Right renal cortex interstitium (tissue), 3 donors: ENCODE measurements at places on chromosomes 1 and 21. TPM values are rescaled to one million over a fixed set of nuclear protein-coding genes. Genes with fewer than 3 reads are reported as not detected.

DNA sequence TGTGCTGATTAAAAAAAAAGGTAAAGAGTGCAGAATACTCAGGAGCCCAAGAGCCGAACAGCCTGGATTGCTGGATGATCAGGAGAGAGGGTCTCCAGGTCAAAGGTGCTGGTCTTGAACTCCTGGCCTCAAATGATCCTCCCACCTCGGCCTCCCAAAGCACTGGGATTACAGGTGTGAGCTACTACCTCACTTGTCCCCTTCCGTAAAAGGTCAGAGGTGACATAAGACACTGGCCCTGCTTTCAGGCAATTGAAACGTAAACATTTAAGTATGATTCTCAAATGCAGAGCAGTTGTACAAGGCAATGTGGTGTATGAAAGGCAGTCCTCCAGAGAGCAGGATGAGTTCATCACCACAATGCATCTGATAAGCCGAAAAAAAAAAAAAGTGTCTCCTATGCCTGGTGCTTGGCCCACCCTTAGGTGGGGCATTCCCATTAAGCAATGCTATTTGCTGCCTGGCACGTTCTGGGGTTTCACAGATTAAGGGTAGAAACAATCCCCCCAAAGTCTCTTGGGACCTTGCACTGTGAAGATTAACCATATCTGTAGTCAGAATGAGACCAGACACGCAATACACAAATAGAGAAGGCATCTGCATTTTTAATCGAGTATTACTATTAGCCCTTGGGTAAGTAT lies 47.7 kb downstream of the PARP1 start:
- no peak for DNase-seq

DNA sequence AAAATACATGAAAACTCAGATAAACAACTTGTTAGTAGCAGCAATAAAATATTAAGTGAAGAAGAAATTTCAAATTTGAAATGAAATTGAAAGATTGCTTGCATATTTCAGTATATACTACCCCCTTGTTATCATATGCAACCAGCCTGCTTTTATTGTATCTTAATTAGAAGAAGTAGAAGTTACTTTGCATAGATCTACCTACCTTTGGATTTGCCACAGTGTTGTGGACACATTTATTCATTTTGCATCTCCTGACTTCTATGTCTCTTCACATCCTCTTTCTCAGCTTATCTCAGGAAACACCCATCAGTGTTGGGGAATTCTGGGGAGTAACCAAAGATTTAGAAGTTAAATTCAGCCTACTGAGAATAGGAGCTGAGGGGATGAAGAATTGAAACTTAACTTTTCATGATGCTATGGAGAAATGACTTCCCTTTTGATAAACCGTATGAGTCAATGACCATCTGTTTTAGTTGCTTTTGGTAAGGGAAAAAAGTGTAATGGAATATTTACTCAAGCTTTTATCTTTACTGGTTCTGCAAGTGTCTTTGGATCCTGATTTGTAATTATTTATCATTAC lies 96.9 kb downstream of the RGL1 start:
- no peak for DNase-seq

GRCh38 chr1:9721606-9722377 lies 70.3 kb downstream of the PIK3CD start:
- DNase-seq = no peak

DNA sequence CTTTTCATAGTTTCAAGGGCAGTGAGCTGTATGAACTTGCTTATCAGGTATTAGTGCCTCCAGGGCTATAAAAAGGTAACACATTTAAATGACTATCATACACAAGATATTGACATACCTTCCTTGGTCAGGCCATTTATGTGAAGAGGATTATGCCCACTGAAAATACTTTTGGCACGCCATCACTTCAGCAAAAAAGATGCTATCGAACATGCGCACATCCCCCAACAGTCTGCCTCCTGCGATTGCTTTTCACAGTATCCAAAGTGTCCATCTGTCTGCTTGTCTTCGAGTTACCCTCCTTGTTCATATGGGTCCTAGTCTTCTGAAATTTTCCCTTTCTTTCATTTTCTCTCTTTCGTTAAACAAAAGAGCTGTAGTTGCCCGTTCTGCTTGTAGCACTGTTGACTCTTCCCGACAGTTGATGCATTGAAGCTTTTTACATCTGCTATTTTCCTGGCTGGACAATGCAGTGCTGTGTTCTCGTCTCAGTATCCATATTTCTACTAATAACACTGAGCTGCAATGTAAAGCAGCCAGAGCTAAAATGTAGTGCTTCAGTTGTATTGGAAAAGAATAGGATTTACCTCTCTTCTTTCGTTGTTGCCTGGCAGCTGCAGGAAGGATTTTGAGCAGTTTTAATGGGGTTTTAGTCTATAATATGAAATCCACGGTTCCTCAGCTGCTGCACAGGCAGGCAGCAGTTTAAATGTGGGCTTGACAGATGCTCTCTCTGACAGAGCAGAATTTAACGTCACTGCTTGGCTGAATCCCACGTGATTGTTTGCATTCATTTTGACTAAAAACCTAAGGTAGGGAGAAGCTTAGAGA lies at the start of gene B3GALT2:
B3GALT2 (minus strand) TSS at position 713 of the 831 bp plus-strand sequence. CDS start 5,051 bp downstream, outside the sequence.
- DNase-seq = no peak

- no peak for DNase-seq
These were observed 510.8 kb upstream of the B3GALT2 start for GRCh38 chr1:193697115-193697762.

The PPP1R8 gene
- 65.1 TPM for polyA plus RNA-seq

The SPRR2D gene
- not detected for polyA plus RNA-seq

The PROX1 gene
- 5.8 TPM for polyA plus RNA-seq

The LYPD8 gene
- not detected for polyA plus RNA-seq

The OLFML2B gene
- 10.6 TPM for polyA plus RNA-seq

The GLRX2 gene
- 13.8 TPM for polyA plus RNA-seq

The VASH2 gene
- 20.3 TPM for polyA plus RNA-seq
